Vagina (tissue), 2 donors: ENCODE measurements at places on chromosomes 2 and 18. TPM values are rescaled to one million over a fixed set of nuclear protein-coding genes. Genes with fewer than 3 reads are reported as not detected.

- no peak for DNase-seq
These were observed 110.6 kb upstream of the PXDN start for GRCh38 chr2:1854729-1855547.

- no peak for DNase-seq
These were observed 258.4 kb downstream of the MEIS1 start for GRCh38 chr2:66693076-66693965.

KCNF1 gene
- not detected for total RNA-seq

DNA sequence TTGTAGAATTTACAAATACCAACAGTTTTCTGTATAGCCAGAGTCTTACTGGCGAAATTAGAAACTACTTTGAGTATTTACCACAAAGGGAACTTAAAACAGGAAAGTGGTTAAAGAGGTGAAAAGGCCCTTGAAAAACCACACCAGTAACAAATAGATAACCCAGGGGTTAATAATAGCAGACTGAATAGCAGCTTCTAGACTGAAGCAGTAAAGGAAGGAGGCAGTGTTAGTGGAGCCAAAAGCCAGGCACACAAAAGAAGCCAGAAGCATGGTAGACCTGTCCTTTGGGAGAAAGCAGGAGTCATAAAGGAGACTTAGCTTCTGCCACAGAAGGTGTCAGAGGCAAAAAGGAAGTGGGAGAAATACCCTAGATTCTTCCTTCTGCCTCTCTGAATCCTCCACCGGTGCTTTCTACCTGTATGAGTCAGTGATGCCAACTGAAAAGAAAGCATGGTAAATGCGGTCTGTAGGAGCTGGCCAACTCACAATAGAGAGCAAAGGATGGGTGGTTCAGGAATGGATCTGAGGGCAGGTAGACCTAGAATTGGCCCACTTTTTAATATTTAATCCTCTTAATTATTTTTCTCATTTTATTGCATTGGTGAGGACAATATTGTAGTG lies 97.3 kb downstream of the ARL6IP6 start:
- no peak for DNase-seq

GRCh38 chr2:144914113-144914512 lies 394.2 kb upstream of the ZEB2 start:
- no peak for DNase-seq

DNA sequence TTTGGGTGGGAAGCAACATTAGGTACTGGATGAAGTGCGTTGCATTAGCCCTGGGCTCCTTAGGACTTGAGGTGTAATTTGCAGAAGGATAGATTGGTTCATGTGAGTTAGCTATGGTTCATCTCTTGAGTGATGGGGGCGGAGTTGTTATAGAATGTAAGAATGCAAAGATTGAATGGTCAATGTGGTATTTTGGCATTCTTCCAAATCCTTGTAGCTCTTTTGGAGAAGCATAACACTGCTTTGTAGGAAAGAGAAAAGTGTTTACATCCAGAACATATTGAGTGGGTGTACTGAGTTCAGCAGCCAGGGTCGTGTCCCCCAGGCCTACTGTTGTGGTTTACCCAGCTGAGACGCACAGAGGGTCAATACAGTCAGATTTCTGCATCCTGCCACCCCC lies 173.5 kb downstream of the FMNL2 start:
- no peak for DNase-seq

MC5R gene
- total RNA-seq = 0.74 TPM

SNORC gene
- total RNA-seq = not detected

CELF4 gene
- 2.2 TPM for total RNA-seq

CCDC141 gene
- total RNA-seq = 2.0 TPM

GRCh38 chr2:27126252-27126710 lies 2.7 kb downstream of the ABHD1 start:
- DNase-seq = no peak

- DNase-seq = no peak
These were observed 28.4 kb downstream of the AAK1 start for GRCh38 chr2:69615078-69615625.

DNA sequence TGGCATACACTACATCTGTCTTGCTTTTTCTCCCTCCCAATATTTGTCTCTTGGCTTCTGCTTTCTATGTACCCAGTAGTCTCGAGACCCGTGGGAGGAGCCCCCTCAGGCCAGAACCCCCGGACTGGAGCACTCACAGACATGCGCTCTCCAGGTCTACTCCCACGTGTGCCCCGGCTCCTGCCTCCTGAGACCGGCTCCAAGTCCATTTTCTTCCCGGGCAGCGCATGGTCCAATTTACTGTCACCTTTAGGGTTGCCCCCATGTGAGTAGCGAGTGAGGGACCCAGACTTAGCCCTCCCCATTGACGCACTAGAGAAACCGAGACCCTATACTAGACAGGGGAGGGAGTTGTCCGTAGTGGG lies 11.8 kb upstream of the TEX51 start:
- DNase-seq = peak; percentile 76

- DNase-seq = no peak
These were observed 189.3 kb downstream of the ANKRD44 start for GRCh38 chr2:197121255-197121654.

KCNS3 gene
- 20.1 TPM for total RNA-seq

DNA sequence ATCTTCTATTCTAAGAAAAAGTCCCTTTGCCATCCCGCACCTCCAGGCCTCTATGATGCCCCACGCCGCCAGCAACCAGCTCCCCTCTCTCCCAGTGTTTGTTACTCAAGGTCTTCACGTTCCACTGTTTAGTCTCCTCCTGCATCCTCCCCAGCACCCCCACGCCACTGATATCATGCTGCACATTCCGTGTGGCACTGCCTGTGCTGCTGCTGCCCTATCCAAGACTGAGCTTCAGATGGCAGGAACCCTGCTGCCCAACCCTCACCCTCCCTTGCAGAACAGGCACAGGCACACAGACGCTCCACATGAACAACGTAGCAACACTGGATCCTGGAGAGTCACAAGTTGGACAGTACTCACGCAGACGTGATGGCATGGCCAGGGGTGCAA lies 35.3 kb downstream of the MYO5B start:
- DNase-seq = no peak

GRCh38 chr2:4134551-4135550 lies 431.5 kb downstream of the DCDC2C start:
- DNase-seq = no peak

DNA sequence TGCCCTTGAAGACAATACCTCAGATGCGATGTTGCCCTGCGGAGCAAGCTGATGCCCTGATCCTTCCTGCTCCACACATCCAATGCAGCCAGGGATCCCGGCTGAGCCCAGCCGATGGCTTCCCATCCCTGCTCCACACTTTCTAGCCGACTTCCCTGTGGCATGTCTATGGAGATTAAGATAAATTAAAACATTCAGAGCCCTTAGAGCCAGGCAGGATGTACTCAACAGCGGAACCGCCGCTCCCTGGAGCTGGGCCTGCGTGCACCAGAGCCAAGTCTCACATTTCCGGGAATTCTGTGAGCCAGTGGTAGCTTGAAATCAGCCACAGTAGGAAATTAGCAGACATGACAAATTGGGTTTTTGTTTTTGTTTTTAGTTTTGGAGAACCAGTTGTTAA lies 620.6 kb downstream of the GALR1 start:
- no peak for DNase-seq

DNA sequence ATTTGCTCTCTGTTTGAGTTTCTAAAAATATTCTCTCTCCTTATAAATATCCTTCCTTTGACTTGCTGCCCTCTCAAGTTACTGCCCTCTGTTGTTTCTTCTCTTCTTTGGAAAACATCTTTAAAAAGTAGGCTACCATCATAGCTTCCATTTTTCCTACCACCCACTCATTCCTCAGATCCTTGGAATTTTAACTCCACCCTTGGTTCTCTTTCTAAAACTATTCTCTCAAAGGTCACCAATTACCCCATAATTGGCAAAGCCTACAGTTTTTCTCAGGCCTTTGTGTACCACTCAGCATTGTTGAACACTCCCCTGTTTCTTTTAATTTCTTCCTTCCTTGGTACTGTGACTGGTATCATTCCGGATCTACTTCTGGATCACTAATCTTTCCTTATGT lies 43.0 kb upstream of the ITGAV start:
- no peak for DNase-seq

DNA sequence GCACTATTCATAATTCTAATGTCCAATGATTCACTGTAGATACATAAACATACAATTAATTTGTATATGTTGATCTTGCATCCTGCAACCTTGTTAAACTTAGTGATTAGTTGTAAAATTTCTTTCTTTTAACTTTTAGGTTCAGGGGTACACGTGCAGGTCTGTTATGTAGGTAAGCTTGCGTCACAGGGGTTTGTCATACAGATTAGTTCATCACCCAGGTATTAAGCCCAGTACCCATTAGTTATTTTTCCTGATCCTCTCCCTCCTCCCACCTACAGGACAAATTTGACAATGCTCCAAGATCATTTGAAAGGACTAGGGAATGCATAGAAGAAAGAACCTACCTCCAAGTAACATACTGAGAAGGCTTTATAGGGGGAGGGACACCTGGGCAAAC lies 290.1 kb downstream of the SRBD1 start:
- no peak for DNase-seq

TRIB2 gene
- 64.8 TPM for total RNA-seq

GRCh38 chr18:10928011-10928771 lies 221.2 kb downstream of the PIEZO2 start:
- DNase-seq = no peak

DNA sequence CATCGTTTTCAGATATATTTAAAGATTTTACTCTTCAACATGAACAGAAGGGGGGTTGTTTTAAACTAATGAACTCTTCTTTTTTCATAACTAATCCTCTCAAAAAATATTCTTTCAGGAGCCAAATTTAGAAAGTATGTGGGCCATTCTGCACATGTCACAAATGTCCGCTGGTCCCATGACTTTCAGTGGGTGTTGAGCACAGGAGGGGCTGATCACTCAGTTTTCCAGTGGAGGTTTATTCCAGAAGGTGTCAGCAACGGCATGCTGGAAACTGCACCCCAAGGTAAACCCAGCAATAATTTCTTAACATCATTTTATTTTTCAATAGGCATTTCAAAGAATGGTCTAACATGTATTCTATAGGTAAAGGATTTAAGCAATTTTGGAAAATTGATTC lies 136.0 kb downstream of the EML6 start:
- DNase-seq = no peak

CLEC4F gene
- 0.49 TPM for total RNA-seq

LBX2 gene
- not detected for total RNA-seq

GRCh38 chr2:109448946-109449788 lies 164.6 kb downstream of the SEPTIN10 start:
- no peak for DNase-seq

GRCh38 chr2:189933911-189934399 lies 128.6 kb downstream of the MSTN start:
- no peak for DNase-seq

DNA sequence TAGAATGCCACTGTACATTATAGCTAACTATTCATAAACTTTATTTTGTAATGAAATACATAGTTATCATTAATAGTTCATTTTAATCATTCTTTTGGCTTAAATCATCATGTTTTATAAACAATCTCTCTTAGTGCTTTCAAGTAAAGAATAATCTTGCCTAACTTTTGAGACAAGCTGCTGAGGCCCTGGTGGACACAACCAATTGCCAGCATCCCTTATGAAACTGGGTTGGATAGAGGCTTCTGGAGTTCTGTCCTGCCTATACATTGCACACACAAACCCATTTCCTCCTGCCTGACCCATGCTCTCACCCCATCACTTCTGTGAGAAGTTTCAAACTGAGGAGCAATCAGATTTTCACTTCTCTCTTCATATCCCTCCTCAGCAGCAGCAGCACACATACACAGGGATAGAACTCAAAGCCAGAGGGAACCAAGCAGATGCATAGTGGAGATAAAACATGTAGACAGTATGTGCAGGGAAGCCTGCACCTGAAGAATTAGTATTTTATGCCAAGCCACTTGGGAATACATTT lies 450.0 kb upstream of the SLC14A2 start:
- DNase-seq = no peak

- peak; percentile 89 for DNase-seq
These were observed 112.4 kb upstream of the ZNF236 start for GRCh38 chr18:76709659-76710645.

DNA sequence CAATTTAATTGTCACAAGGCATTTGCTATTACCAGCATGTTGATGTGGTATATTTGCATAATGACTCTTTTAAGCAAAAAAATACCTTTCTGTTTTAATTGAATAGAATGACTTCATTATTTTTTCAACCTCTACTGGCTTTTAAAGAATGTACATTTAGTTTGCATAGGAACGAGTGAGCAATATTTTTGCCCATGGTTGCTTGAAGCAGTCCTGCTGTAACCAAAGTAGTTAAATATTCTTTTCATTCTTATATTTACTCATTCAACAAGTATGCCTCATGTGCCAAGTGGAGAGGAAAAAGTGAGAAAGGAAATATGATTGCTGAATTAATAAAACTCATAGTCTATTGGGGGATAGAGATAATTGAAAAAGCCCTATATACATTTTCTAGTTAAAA lies 184.7 kb downstream of the DSEL start:
- no peak for DNase-seq

DNA sequence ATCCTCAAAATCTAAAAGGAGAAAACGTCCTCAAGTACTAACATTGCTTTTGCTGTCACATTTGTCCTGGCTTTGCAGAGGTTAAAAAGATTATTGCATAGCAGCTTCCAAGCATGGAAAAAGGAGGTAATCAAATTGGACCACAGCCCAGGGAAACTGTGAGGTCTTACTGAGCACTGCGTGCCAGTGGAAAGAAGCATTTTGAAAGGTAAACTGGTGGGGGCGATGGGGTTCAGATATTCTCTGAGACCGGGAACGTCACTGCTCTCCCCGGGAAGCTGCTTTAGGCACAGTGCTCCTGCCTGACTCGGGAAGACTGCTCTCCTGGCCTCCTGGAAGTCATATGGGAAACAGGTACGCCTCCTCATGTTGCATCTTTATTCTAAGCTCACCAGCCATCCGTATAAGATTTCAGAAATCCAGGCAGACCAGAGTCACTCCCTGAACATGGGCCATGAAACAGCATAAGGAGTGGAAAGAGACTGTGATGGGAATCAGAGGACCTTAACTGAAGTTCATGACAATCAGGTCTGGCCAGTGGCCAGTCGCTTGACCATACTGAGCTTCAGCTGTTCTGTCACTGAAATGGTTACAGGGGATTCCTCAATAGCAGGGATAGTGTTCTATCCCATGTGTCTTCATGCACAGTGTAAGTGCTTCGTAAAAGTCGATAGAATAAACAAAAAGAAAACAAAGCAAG lies 284.1 kb downstream of the TRIB2 start:
- DNase-seq = no peak

OR6B2 gene
- total RNA-seq = not detected

- no peak for DNase-seq
These were observed 167.5 kb downstream of the BCL2 start for GRCh38 chr18:63152096-63152495.

PROKR1 gene
- not detected for total RNA-seq

TSPYL6 gene
- total RNA-seq = not detected

CFAP65 gene
- not detected for total RNA-seq

- DNase-seq = no peak
These were observed 49.8 kb downstream of the PMS1 start for GRCh38 chr2:189834059-189834458.

- DNase-seq = no peak
These were observed 28.7 kb upstream of the LRRC30 start for GRCh38 chr18:7202169-7202568.

GRCh38 chr2:110877031-110877827 lies 144.9 kb downstream of the ACOXL start:
- no peak for DNase-seq
